ENCODE measurements at places on chromosomes 13 and 19. TPM values are rescaled to one million over a fixed set of nuclear protein-coding genes. Genes with fewer than 3 reads are reported as not detected.

Gene ZNF563
- total RNA-seq: 1.4 TPM

DNA sequence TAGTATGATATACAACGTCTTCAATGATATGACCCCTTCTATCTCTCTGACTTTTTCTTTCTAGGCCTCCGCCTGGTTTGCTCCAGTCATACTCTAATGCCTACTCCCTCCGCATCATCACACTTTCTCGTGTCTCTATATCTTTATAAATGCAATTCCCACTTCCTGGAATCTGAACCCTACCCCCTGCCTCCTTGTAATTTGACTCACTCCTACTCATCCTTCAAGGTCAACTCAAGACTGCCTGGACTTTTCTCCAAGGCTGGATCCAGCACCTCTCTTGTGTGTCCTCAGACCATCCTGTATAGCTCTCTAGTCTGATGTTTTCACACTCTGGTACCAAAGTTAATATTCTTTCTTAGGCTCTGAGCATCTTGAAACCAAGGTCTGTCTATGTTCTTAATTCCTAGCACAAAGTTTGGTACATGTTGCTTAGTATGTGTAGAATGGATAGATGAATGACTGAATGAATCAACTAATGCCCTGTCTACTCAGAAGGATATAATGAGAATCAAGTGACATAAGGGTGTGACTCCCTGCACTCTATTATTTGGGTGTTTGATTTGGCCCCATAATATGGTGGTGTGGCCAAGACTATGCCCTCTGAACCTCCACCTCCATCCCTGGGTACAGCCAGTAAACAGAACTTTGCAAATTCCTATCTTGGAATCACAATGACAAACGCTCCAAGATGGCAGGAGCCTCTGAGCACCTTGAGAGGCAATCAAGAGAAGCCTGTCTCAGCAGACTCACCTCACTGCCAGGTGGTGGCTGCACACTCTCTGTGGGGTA, 74.3 kb upstream of the SERP2 start:
- no peak for ATAC-seq

GRCh38 chr19:40862333-40862732, 12.1 kb upstream of the CYP2A6 start:
- no peak for ATAC-seq

Gene ZNF681
- 2.3 TPM for total RNA-seq

DNA sequence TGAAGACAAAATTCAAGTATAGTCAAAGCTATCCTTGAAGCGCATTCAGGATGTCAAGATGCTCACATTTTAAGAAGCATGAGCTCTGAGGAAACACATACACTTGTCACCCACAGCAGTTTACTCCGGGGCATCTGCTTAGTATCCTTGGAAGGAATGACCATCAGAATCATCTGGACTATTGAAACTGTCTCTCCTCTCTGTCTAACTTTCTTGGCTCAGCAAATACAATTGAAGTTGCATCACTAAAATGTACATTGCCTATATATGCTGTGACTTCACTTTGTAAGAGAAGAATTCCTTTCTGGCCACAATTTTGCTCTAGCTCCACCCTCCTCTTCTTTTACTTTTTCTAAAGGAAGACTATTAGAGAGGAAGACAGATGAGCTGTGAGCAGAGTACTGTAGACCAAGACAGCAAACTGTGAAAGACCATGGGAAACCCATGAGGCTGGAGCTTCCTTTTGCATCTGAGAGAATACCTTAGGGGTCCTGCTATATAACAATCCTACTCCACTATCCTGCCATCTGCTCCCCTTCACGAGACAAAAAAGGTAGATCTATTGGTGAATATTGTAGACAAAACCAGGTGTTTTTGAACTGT, 906.3 kb downstream of the PCDH9 start:
- ATAC-seq: no peak

- ATAC-seq: no peak
Measured at GRCh38 chr19:6739883-6740588, 556 bp downstream of the TRIP10 start.

DNA sequence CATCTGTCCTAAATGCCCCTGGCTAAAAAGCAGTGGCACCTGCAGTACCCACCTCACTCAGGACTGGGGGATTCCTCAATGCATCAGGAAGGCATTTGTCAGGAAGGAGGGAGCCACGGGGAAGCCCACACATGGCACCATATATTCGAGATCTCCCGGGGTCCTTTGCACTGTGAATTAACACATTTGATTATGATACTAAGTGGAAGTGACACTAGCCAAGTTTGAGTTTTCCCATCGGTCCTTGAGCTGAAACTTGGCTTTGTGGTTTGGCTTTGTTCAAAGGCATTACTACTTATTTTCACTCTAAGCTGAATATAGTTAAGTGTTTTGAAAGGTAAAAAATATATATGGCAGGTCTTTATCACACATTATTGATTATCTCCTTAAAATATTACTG, 168.7 kb upstream of the MYO16 start:
- ATAC-seq: no peak

DNA sequence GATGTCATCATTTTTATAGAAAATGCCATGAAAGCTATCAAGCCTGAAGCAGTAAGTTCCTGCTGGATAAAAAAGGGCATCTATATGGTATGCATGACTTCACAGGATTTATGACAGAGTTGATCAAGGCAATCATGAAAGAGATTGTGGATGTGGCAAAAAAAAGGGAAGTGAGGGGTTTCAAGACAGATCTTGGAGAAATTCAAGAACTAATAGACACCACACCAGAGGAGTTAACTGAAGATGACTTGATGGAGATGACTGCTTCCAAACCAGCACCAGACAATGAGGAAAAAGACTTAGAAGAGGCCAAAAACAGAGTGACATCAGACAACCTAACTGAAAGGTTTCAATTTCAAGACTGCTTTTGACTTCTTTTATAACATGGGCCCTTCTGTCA, 691.1 kb upstream of the SLC10A2 start:
- ATAC-seq: no peak

GRCh38 chr19:6220385-6221191, 59.2 kb downstream of the MLLT1 start:
- no peak for ATAC-seq

GRCh38 chr13:45989607-45990006, 62.9 kb downstream of the ZC3H13 start:
- ATAC-seq: no peak

DNA sequence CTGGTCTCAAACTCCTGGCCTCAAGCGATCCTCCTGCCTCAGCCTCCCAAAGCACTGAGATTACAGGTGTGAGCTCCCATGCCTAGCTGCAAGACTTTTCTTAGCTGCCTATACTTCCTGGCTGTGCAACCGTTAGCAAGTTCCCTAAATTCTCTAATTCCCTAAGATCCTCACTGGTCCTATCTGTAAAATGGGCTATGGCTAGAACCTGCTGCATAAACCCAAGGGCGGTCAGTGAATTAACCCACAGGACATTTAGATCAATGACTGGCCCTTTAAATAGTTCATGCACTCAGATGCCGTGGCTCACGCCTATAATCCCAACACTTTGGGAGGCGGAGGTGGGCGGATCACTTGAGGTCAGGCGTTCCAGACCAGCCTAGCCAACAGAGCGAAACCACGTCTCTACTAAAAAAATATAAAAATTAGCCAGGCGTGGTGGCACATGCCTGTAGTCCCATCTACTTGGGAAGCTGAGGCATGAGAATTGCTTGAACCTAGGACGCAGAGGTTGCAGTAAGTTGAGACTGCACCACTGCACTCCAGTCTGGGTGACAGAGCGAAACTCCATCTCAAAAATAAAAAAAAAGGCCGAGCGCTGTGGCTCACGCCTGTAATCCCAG, 4.1 kb upstream of the C19orf53 start:
- ATAC-seq: no peak

GRCh38 chr13:109126891-109127641, 497.7 kb downstream of the MYO16 start:
- ATAC-seq: no peak
